ENCODE measurements at places on chromosomes 6 and 20.

DNA sequence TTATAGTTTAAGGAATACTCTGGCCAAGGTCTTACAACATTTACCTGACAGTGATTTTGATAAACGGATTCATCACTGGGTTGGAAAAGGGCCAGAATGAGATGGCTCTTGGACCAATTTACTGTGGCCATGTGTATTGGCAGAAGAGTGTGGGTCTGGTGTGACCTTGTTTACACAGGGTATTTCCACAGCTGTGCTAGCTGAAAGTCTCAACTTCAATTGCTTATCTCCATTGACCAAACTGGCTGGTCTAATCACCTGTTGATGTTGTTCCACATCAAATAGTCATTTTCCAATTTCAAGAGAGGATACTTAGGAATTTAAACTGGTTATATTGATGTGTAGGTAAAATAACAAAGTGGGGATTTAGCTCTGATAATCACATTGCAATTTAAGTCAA, 501.6 kb upstream of the MAP3K7 start:
- no peak for DNase-seq

- DNase-seq: no peak
These were observed at the start of gene RGS17 for GRCh38 chr6:153131037-153131981. Gene RGS17 (minus strand): TSS chr6:153131282. CDS start chr6:153044018, 87,264 bp downstream.

- no peak for DNase-seq
These were observed 69.4 kb downstream of the INSM1 start for GRCh38 chr20:20437314-20437713.

DNA sequence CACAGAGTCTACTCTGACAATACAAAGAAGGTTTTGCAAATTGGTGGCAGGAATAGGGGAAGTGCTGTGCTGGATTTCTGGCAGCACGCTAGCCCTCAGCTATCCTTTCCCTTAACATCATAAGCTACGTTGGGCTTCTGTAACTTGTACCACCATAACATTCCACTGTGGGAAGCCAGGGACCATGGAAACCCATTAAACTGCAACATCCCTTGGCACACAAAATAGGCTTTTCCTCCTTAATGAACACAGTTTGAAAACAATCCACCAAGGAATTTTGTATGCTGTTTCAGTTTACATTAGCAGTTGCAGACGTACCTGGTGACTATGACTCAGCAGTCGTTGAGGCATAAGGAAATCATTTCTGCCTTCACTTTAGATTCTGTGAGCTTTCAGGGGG, 203.9 kb upstream of the RAB32 start:
- DNase-seq: no peak

DNA sequence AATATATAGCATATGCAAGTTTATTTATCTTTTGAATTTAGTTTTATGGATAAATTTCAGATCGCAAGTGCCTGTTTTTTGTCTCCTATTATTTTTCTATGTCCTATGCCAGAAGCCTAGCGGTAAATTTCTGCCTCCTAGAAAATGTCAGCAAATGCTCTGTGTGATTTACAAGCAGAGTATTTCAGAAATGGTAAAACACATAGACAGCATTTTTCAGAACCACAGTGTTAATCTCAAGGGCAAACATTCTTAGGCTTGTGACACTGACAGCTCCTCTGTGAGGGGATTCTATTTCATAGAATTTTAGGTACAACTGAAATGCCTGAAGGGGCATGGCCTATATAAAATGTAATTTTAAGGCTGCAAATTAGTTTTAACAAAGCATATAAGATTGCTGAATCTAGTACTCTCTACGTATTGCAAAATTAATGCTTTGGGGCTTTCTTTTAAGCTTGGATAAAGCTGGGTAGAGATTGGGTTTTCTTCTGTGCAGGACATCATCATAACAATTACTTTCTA, 89.9 kb upstream of the PTCHD4 start:
- DNase-seq: no peak

DNA sequence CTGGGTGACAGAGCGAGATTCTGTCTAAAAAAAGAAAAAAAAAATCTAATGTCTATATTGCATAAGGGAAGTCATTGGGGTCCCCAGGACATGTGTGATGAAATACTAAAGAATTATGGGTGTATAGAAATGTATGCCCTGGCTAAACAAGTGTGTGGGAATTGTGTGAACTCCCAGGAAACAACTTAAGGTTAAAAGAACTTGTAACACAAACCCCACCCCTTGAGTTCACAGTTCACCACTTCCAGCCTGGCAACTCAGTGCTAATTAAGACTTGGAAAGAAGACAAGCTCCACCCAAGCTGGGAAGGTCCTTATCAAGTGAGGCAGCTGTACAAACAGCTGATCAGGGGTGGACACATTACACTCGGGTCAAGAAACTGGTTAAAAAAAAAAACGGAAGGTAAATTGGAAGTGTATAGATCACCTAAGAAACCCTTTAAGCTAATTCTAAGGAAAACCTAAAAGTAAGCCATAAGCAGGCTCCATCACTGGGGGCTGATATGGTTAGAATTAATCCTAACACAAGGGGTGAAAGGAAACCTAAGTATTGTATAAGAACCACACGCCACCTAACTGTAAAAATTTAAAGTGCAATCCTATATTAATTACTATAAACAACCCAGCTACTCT, 25.2 kb downstream of the HLA-A start:
- DNase-seq: no peak
